ENCODE measurements at places on chromosomes 1 and 21. TPM values are rescaled to one million over a fixed set of nuclear protein-coding genes. Genes with fewer than 3 reads are reported as not detected.

CDA gene
- 6.7 TPM for polyA plus RNA-seq

- no peak for DNase-seq
These were observed 42.4 kb downstream of the C1orf87 start for GRCh38 chr1:60031146-60031545.

DNA sequence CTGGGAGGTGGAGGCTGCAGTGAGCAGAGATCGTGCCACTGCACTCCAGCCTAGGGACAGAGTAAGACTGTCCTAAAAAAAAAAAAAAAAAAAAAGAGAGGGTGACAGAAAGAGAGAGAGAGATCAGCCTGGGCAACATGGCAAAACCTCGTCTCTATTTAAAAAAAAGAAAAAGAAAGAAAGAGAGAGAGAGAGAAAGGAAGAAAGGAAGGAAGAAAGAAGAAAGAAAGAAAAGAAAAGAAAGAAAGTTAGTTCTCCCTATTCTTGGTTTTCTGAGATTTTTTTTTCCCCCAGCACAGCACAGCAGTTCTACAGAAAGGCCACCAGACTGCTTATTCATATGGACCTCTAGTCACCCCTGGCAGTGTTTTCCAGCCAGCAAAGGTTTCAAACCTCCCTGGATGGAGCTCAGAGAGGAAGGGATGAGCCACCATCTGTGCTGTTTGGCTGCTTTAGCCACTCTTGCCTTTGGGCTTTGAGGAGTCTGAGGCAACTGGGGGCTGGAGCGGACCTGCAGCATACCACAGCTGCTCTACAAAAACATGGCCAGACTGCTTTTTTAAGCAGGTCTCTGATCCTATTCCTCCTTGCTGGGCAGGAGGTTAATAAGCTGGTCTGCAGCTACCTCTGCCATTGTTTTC, 10.6 kb downstream of the S100A6 start:
- DNase-seq, result no peak

- no peak for DNase-seq
These were observed 9.9 kb downstream of the TGFBR3 start for GRCh38 chr1:91876040-91876470.

Data from right cardiac atrium (tissue), 5 donors.